ENCODE measurements at places on chromosomes 3 and 15.

DNA sequence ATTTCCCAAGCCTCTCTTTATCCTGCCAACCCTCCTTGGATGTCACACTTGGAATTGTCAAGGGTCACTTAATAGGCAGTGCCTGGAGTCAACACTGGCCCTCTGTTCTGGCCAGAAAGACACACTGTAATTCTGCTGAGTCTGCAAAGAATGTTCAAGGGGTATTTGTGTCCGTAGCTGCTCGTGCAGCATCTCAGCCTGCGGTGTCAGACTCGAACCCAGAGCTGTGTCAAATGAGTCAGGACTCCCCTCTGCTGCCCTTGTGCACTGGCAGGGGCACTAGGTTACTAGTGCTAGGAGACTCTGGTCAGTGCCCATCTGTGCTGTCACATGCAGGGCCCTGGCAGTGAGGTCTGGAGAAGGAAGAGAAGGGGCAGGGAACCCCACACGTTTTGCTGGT is 795 bp upstream of the AHSG start:
- DNase-seq = no peak

- no peak for DNase-seq
Observed at GRCh38 chr3:46383211-46383950, 12.6 kb downstream of the CCR5 start.

DNA sequence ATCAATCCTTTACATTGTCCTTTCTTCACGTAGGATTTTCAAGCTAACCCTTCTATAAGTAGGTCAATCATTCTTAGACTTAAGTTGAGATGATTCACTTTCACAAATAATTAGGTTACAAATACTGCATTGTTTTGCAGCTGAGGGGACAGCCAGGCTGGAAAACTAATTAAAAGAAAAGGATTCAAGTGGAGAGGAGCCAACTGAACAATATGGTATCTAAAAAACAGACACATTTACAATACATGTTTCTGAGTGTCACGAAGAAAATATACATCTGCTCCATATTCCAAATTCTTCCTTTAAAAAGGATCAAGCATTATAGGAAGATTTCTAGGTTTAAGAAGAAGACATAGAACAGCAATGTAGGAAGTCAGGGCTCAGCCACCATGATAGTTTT is 70.2 kb downstream of the PEAK1 start:
- DNase-seq = no peak

DNA sequence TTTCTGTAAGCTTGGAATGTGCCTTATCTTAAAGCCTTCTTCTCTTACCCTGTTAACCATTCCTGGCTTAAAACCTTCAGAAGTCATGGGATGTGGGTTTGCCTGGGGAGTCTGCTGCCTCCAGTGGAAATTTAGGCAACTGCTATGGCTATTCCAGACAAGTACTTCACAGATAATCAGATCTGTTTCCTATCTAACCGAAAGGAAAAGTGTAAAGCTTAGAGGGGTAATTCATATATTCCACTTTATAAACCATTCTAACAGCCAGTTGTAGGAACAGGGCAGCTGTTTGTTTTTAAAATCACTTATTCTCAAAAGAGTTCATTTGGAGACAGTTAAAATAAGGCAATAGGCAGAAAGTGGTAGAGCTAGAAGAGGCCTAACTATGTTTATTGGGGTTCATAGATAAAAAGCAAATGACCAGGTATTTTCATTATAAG is 219.9 kb downstream of the TCF12 start:
- peak; percentile 83 for DNase-seq

DNA sequence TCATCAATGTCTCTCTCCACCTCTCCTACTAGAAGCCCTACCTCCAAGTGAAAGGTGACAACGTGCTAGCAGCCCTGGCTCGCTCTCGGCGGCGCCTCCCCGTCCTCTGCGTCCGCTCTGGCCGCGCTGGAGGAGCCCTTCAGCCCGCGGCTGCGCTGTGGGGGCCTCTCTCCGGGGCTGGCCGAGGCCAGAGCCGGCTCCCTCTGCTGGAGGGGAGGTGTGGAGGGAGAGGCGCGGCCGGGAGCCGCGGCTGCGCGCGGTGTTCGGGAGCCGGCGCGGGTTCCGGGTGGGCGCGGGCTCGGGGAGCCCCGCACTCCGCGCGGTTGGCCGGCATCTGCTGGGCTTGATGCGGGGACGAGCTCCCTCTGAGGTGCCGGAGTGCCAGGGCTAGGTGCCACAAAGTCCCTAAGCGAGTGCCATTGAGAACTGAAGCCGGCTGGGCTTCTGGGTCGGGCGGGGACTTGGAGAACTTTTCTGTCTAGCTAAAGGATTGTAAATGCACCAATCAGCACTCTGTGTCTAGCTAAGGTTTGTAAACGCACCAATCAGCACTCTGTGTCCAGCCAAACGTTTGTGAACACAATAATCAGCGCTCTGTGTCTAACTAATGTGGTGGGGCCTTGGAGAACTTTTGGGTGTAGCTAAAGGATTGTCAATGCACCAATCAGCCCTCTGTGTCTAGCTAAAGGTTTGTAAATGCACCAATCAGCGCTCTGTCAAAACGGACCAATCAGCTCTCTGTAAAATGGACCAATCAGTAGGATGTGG is 84.8 kb upstream of the ARRDC4 start:
- no peak for DNase-seq

DNA sequence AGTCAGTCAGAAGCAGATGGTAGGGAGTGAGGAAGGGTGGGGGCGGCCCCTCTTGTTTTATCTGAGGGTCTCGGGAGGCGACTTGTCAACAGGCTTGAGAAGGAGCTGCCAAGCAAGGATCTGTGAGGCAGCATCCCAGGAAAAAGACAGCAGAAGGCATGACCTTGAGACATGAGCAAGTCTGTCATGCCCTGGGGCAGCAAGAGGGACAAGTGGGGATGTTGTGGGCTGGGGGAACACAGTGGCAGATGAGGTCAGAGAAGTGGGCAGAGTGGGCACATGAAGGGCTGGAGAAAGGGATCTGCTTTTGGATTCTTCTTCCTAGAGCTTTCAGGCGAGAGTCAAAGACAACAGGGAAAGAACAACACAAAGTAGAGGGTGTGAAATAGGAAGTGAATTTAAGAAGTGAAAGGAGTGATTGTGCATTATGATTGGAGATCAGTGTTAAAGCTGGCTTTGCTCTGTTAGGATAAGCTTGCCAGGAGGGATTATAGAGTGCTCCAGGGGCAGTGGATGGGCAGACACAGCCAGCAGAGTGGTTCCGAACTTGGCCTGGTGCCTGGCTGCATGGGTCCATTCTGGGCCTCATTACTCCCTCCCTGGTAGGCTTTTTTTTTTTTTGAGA is 73.3 kb downstream of the USP13 start:
- DNase-seq = peak; percentile 89

DNA sequence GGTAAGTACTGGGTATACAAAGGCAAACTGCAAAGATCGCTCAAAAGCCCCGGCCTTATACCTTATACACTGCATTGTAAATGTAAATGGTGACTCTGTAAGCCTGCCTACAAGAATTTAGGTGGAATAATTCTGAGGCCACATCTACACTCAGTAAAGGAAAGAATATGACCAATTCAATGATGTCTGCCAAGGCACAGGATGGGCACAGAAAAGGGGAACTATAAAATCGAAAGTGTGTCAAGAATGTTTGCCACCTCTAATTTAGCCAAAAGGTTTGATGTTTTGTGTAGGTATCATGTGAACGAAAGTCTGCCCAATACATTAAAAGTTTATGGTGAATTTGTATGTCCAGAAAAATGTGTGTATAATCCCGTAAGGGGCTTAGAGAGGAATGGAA is 96.1 kb downstream of the FOXP1 start:
- DNase-seq = no peak

- no peak for DNase-seq
Observed at GRCh38 chr3:131731709-131732108, 228.9 kb upstream of the MRPL3 start.

- DNase-seq = no peak
Observed at GRCh38 chr15:56202701-56203100, 41.0 kb downstream of the RFX7 start.

GRCh38 chr3:160434071-160434470 is 15.5 kb downstream of the TRIM59 start:
- no peak for DNase-seq

- DNase-seq = peak; percentile 91
Observed at GRCh38 chr15:79310612-79310984, 314 bp upstream of the TMED3 start.

GRCh38 chr15:44729408-44730127 is 6.8 kb upstream of the TRIM69 start:
- DNase-seq = peak; percentile 48

DNA sequence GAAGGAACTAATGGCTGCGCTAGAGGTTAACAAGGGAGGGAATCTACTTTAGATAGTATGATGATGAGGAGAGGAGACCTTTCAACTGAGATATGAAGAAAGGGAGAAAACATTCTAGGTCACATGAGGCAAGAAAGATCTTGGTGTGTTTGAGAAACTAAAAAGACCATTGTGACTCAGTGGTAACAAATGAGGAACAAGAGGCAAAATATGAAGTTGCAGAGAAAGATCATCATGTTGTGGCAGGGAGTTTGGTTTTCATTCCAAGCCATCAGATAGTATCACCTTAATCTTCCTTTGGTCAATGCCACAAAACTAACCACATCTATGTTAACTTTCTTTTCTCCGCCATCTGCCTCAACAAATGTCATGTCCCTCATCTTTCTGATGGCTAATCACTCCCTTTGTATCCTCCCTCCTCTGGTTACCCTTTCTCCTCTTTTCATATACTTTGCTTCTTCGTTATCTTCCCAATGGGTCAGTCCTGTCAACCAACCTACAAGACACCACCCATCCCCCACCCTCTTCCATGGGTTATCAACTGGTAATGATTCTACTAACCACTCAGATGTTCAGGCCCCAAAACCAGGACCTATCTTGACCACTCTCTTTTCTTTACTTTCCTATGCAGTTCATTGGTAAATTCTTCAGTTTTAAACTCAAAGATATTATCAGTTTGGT is 2.4 kb upstream of the PDCD6IP start:
- DNase-seq = no peak

DNA sequence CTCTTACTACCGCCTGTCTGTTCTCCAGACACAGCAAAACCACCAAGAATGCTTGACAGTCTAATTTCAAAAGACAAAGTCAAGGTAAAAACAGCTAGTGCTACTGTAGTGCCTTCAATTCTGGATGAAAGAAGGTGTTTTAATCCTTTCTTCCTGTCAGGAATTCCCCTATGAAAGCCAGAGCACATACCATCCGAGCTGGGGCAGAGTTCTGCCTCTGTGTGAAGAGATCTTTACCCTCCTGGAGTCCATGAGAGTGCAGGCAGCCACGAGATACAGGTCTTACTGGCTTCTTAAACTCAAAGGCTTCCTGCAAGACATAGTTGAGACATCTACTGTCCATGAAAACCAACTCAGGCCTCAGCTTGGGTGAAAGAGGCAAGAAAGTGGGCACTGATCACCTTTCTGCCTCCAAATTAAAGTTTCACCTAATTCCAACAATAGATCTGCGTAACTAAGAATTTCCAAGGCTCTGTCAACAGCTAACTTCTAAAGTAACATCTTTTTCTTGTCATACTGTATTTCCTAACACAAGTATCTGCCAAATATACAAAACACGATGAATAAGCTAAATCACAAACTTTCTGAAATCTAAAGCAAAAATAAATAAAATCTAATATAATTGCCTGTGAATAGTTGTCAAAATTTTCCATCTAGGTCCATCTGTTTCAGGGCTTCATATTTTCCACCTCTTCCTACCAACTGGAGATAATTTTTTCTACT is 7.5 kb downstream of the CDC25A start:
- no peak for DNase-seq

GRCh38 chr3:182242489-182242942 is 530.8 kb downstream of the SOX2 start:
- DNase-seq = no peak

GRCh38 chr3:22732641-22733040 is 470.5 kb upstream of the UBE2E2 start:
- DNase-seq = no peak

GRCh38 chr15:81239190-81239589 is 42.5 kb downstream of the IL16 start:
- DNase-seq = no peak

GRCh38 chr15:74768771-74769342 is 13.0 kb upstream of the CSK start:
- DNase-seq = peak; percentile 81

DNA sequence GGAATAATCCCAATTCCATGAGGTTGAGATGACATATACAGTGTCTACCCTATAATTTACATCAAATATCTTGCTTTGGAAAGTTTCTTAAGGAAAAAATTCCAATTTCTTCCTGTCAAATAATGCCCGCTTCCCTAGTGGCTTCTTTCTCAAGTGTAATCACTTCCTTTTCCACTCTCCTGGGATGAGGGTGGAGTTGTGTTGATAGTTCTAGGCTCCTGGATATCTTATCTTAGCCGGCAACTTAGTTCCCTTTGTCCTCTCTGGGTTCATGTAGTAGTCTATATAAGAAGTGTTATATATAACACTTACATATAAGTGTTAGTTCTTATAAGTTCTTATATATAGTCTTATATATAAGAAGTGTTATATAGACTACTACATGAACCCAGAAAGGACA is 10.9 kb downstream of the TAGLN3 start:
- no peak for DNase-seq

- no peak for DNase-seq
Observed at GRCh38 chr3:45572755-45573154, 21.8 kb upstream of the LIMD1 start.

DNA sequence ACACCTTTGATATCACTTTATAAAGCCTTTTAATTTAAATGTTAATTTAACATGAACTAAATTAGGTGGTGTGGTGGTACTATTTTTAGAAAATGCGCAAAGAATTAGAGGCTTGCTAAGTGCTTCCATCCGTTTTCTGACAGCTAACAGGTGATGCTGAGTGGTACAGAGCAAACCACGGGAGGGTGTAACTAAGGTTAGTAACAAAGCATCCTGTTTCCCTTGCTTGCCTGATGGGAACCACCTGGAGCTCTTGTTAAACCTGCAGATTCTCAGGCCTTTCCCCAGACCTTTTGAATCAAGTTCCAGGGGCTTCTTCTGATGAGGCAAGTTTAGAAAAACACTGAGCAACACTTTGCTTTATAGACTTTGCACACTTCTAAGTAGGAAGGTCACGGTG is 101.0 kb downstream of the ATG7 start:
- DNase-seq = no peak

DNA sequence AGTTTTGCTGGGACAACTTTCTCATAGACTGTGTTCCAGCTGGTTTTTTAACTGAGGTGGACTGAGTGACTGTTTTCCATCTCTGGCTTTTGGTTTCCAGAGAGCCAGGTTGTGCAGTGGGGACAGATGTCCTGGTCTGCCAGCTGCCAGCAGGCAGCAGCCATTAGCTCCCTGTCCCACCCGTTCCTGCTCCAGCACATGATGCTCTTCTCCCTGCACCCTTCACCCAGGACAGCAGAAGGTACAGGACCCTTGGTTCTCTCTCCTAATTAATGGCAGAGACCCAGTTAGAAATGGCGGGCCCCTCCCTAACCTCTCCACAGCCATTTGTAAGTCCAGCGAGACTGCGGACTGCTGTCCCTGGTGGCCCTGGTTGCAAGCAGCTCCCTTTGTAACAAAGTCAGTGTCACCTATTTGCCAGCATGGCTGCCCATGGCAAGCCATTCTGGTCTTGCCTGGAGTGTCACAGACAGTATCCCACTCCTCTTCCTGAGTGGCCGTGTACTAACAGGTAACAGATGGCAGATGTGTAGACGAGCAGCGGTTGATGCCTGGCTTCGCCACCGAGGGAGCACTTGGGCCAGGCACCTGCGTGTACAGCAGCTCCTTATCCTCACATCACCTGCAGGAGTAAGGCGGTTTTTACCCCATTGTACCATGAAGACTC is 148.3 kb downstream of the DNAJB8 start:
- DNase-seq = no peak

Measured in NCI-H82 (cell line).